Activated naive CD4-positive, alpha-beta T cell treated with anti-CD3 and anti-CD28 coated beads, Interleukin-2, amount 50 U/mL, for 72 hours (primary cell): ENCODE measurements at places on chromosomes 6 and 20. TPM values are rescaled to one million over a fixed set of nuclear protein-coding genes. Genes with fewer than 3 reads are reported as not detected.

The SRMS gene
- not detected for total RNA-seq

The PNLDC1 gene
- 0.80 TPM for total RNA-seq

- no peak for DNase-seq
These were observed 63.9 kb downstream of the KCNS1 start for GRCh38 chr20:45037050-45037449.

DNA sequence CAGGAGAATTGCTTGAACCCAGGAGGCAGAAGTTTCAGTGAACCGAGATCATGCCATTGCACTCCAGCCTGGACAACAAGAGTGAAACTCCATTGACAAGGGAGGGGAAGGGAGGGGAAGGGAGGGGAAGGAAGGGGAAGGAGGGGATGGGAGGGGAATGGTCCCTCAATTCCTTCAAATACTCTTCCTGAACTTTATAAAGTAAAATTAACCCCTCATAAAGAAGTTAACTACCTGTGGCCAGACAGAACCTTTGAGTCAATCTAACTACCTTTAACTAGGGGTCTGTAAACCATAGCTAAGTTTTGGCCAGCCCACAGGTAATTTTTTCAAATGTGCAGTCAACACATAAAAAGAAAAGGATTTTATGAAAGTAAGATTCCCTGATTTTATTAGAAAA lies 131.0 kb downstream of the ZMYND8 start:
- DNase-seq: no peak

DNA sequence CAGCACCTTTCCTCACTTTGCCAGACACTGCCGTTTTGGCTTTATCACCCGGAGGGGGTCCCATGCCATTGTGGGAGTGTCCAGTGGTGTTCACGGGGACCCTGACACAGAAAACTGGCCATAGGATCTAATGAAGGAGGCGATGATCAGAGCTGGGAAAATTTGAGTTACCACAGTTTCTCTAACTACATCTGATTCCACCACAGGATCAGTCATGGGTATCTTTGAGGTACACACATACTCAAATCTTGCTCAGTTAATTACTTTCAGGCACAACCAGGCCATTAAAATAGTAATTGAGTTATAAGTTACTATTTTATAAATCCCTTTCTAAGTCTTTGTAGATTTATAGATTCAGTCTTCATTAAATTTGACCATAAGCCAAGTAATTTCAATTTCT lies 215.1 kb downstream of the PRL start:
- no peak for DNase-seq
